ENCODE measurements at places on chromosomes 1 and 21. TPM values are rescaled to one million over a fixed set of nuclear protein-coding genes. Genes with fewer than 3 reads are reported as not detected.

GRCh38 chr1:235160383-235160956 is 580 bp downstream of the RBM34 start:
- DNase-seq, result no peak

- no peak for DNase-seq
Observed at GRCh38 chr1:218024211-218024720, 260.8 kb upstream of the RRP15 start.

DNA sequence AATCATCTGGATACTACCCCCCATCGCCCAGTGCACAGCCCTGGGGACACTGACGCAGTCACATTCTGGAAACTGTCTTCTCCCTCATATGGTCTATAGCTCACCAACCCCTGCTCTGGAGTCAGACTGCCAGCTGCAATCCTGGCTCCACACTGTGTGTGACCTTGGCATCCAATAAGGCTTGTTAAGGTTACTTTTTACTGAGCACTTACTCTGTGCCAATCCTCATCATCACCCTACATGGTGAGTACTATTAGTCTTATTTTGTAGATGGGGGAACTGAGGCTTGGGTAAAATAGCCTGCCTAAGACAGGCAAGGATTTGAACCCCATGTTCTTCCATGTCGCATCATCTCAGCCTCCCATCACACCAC is 34.9 kb downstream of the AHDC1 start:
- no peak for DNase-seq

The NUF2 gene
- 2.3 TPM for total RNA-seq

The GCLM gene
- 16.7 TPM for total RNA-seq

The LAMC2 gene
- total RNA-seq, result 23.3 TPM

- DNase-seq, result no peak
Observed at GRCh38 chr1:53270873-53271272, 32.6 kb upstream of the MAGOH start.

- no peak for DNase-seq
Observed at GRCh38 chr1:3456449-3456963, 2.0 kb downstream of the ARHGEF16 start.

The ZNF670 gene
- total RNA-seq, result 2.4 TPM

The MAP3K21 gene
- total RNA-seq, result 4.6 TPM

DNA sequence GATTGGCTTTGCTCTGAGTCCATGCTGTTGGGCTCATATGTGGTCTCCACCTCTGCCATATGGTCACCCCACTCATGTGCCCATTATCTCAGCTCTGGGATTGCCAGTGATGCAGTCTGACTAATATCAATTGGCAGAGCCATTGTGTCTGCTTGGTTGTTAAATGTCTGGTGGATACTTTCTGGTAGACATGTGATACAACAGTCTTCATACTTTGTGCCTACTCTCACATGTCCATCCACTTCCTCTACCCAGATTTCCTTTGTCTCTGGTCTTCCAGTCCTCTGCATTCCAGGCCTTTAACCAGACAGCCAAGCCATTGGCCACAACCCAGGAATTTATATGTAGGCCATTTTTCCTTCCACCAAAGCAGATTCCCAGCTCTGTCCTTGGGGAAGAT is 30.8 kb upstream of the DIPK1A start:
- no peak for DNase-seq

- no peak for DNase-seq
Observed at GRCh38 chr1:2602866-2603520, 16.4 kb downstream of the PRXL2B start.

The VHLL gene
- total RNA-seq, result not detected

DNA sequence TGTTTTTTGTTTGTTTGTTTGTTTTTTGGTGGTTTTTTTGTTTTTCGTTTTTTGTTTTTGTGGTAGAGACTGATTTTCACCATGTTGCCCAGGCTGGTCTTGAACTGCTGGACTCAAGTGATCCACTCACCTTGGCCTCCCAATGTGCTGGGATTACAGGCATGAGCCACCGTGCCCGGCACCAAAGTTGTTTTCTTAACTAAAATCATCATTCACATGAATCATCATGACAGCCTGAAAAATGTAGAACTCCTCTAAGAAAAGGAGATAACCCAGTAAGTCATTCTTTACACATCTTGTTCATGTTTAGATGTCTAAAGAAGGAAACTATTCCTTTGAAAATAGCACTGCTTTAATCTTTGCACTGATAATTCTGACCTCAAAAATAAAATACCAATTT is 37.5 kb downstream of the DISP1 start:
- no peak for DNase-seq

The SETDB1 gene
- 23.7 TPM for total RNA-seq

The SLC1A7 gene
- 0.19 TPM for total RNA-seq

The DNAJC28 gene
- 1.5 TPM for total RNA-seq

DNA sequence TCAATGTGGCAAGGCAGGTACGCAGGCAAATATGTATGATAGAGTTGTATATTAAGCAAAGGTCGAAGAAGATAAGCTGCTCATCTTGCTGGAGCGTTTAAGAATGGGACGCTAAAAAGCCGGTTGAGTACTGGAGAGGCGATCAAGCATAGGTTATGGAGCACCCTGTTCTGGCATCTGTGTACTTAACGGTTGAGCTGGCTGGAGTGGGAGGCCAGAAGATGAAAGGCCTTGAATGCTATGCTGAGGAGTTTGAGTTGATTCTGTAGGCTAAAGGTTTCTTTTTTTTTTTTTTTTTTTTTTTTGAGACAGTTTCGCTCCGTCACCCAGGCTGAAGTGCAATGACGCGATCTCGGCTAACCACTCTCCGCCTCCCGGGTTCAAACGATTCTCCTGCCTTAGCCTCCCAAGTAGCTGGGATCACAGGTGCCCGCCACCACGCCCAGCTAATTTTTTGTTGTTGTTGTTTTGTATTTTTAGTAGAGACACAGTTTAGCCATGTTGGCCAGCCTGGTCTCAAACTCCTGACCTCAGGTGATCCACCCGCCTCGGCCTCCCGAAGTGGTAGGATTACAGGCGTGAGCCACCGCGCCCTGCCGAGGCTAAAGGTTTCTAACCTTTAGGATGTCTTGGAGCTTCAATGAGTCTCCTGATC is 850 bp upstream of the KHDC4 start:
- no peak for DNase-seq

The MSH4 gene
- total RNA-seq, result 0.24 TPM

- DNase-seq, result no peak
Observed at GRCh38 chr1:102886638-102887037, 221.7 kb downstream of the COL11A1 start.

DNA sequence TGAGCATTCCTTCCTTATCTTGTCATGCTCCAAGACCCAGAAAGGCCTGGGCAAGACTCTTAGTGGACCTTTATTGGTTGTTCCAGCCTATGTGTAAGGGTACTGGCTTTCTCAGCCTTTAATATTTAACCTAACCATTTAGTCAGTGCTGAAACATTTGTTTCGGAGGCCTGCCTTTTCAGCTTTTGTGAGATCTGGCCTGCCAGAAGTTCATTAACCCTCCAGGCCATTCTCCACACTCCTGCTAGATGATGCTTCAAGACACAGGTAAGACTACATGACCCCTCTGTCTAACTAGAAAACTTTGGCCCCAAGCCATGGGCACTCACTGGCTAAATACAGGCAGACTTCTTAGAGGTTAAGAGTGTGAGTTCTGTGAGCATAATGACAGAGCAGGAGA is 138.4 kb upstream of the ZP4 start:
- DNase-seq, result no peak

DNA sequence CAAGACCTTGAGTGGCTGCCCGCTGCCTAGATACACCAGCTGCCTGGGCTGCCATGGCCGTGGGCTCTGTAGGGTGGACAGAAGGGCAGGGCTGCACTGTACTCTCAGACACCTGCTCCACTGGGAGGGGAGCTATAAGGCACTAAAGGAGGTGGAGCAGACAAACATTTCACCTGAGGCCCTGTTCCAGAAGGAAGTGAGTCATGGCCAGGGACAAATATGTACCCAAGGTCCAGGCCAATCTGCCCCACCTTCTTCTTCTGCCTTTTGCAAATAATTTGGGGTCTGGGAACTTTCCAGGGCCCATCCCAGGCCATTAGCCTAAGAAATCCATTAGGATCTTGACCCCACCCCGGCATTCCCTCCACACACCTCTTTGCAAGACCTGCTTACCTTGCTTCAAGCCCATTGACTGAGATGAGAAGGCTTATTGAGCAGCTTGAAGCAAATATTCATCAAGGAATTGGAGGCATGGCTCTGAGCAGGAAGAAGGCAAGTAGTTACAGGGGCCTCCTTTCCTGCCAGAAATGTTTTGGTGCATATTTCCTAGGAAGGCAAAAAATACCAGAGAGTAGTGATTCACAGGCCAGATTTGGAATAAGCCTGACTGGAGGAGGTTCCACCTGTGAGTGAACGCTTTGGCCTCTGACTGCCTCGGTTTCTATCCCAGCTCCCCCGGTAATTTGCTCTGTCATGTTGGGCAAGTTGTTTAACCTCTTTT is at the start of gene CAPN8:
Gene CAPN8, minus strand, starts transcription at position 110 of the 721 bp plus-strand sequence. Its CDS starts 55 bp downstream, at position 55.
- no peak for DNase-seq

GRCh38 chr1:236038034-236038433 is 26.9 kb downstream of the NID1 start:
- no peak for DNase-seq

GRCh38 chr1:95554408-95554807 is 320.4 kb downstream of the RWDD3 start:
- no peak for DNase-seq

GRCh38 chr1:107604825-107605224 is 360.2 kb downstream of the VAV3 start:
- DNase-seq, result no peak

DNA sequence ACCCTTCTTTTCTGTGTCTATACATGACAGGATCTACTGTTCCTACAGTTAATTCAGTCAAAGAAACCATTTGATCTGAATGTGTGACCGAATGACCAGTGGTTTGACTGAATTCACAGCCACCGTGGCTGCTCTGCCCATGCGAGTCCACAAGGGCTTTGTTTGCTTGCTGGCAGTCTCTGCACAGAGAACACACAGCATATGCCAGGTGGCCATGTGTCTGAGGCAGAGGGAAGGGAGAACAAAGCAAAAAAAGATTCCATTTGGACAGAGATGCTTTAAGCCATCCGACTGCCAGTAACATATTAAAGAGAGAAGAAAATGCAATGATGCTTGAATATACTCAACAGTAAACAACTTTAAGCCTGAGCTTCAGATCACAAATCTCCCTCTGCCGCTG is 737.8 kb upstream of the CXADR start:
- no peak for DNase-seq

GRCh38 chr1:40797668-40798010 is 14.1 kb downstream of the KCNQ4 start:
- no peak for DNase-seq
